Kidney (tissue), 22 donors: ENCODE measurements at places on chromosomes 16 and 17. TPM values are rescaled to one million over a fixed set of nuclear protein-coding genes. Genes with fewer than 3 reads are reported as not detected.

GRCh38 chr16:67438098-67438791 is 7.3 kb downstream of the HSD11B2 start:
- DNase-seq, result no peak

DNA sequence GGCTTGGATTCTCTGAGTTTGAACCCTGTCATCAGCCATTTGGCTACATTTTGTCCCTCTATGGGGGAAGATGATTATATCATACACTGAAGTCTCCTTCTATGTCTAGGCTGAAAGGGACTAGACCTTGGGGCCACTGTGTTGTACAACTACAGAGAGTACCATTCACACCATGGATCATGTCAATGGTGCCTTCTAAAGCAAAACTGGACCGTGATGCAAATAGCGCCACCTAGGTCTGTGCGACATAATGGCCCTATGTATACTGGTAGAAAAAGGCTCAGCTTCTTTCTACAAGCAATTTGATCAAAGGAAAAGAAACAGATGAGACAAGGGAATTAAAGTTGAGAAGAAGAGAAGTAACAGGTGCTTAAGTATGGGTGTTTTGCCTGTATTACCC is 100.7 kb downstream of the LYRM1 start:
- DNase-seq, result peak; percentile 3

The KRTAP4-9 gene
- polyA plus RNA-seq, result not detected

The CCL22 gene
- not detected for polyA plus RNA-seq

- DNase-seq, result no peak
Observed at GRCh38 chr17:34999456-34999855, 19.1 kb downstream of the LIG3 start.

The PABPN1L gene
- polyA plus RNA-seq, result not detected

- no peak for DNase-seq
Observed at GRCh38 chr17:14741491-14741890, 440.6 kb downstream of the HS3ST3B1 start.

DNA sequence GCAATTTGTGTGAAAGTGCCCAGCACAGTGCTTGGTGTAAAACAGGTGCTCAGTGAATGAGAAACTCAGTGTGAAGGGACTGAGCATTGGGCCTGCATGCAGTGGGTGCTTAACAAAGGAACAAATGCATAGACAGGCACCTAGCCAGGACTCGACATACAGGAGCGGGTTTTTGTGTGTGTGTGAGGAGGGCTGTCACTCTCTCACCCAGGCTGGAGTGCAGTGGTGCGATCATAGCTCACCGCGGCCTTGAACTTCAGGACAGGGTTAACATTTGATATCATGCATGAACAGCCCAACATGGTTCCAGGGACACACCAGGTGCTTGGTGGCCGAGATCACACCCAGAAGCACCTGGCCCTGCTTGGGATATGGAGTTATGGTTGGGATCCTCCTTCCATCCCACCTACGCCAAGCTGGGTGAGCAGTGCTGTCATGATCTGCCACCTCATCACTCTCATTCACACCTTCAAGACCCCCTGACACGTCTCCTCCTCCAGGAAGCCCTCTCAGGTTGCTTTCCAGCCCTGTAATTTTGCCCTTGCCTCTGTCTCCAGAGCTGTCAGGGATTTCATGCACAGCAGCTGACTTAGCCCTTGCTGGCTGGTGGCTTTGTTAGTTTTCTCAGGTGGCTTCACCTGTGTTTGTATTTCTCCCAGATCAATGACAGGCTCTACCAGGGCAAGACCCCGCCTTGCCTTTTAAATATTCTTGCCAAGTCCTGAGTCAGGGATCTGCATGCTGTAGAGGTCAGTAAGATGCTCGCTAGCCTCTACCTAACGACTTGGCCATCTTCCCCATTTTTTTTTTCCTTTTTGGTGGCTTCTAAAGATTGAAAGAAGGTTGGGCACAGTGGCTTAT is 66.4 kb downstream of the OR1D5 start:
- no peak for DNase-seq

The BICDL2 gene
- polyA plus RNA-seq, result 2.9 TPM

DNA sequence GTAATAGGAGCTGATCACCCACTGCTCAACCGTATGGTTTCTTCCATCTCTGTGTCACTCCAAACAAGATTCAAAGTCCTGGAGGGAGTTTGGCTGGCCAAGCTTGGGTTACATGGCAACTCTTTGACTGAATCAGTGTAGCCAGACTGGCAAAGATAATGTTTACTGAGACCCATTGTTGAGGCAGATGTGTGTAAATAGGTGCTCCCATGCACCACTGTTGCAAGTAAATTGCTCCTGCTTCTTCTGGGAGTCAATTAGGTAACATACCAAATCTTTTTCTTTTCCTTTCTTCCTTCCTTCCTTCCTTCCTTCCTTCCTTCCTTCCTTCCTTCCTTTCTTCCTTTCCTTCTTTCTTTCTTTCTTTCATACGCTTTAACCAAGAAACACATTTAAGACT is 86.3 kb upstream of the DHX40 start:
- no peak for DNase-seq

GRCh38 chr17:27218719-27219488 is 75.0 kb upstream of the WSB1 start:
- DNase-seq, result no peak

The APOBR gene
- polyA plus RNA-seq, result 0.45 TPM

The HOXB1 gene
- polyA plus RNA-seq, result not detected

GRCh38 chr17:79690466-79690865 is 40.3 kb upstream of the ENPP7 start:
- no peak for DNase-seq

DNA sequence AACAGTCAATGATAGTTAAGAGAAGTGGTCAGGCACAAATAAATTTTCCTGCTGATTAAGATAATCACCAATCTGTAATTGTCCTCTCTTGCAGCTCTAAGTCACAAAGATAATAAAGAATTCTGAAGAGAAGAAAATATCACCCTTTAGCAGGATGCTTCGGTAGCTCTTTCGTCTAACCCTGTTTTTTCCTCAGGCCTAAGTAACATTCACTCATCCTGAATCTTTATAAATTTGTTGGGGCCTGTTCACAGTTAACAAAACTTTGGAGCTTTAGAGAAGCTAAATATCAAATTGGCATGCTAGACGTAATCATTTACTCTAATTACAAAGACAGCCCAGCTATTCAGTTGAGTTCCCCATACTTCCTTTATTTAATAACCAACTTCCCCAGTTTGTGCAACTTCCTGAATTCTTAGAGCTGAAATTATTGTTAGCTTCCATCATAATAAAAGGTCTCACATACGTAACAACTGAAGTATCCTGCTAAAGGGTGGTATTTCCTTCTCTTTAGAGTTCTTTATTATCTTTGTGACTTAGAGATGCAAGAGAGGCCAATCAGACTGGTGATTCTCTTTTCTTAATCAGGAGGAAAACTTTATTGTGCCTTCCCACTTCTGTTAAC is 118.6 kb downstream of the TANGO6 start:
- no peak for DNase-seq

DNA sequence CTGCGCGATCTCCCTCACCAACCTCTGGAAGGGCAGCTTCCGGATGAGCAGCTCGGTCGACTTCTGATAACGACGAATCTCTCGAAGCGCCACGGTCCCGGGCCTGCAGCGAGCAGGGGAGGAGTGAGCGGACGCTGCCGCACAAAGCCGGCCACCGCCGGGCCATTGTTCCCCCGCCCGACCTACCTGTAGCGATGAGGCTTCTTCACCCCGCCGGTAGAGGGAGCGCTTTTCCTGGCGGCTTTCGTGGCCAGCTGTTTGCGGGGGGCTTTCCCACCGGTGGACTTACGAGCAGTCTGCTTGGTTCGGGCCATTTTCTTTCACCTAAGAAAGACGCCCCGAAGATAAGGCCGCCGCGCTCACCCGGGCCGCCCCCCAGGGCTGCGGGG is 5.8 kb upstream of the UNK start:
- DNase-seq, result no peak

The FNDC8 gene
- not detected for polyA plus RNA-seq

DNA sequence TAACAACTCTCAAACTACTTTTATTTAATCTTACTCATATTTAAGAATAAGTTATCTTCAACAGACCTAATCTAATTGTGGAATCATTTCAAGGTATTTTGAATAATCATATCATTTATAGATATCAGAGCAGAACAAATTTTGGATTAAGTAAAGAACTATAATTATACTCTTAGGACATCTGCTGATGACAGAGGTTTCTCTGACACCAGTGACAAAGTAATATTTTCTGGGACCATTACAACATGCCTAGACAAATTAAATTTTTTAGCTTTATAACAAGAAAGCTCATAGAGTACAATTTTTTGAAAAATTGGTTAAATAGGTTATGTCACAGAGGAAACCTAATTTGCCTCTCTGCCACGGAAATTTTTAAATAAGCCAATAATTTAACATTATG is 30.5 kb downstream of the C16orf87 start:
- DNase-seq, result no peak

GRCh38 chr16:27460663-27461482 is 58.9 kb downstream of the IL21R start:
- peak; percentile 58 for DNase-seq

The KRT25 gene
- not detected for polyA plus RNA-seq

The HP gene
- polyA plus RNA-seq, result 73.9 TPM

GRCh38 chr16:9929836-9930235 is 252.4 kb downstream of the GRIN2A start:
- no peak for DNase-seq

- DNase-seq, result no peak
Observed at GRCh38 chr16:14309906-14310305, 238.8 kb downstream of the MRTFB start.

GRCh38 chr16:87607223-87607622 is 4.9 kb downstream of the JPH3 start:
- DNase-seq, result no peak

DNA sequence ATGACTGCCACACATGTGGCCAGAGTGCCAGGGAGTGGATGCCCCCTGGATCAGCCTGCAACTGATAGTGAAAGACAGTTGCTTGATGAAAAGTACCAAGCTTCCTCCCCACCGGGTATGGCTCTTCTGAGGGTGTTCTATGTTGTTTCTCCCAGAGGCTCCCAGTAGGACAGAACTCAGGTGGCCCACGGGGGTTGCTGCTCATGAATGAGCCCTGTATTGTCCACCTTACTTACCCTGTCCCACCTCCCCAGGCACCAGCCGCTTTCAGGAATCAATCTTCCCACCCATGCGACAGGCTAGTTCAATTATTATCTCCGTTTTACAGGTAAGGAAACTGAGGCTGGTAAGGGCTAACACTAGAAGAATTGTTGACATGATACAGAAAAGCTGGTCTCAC is 34.9 kb upstream of the RGS9 start:
- DNase-seq, result no peak

- DNase-seq, result no peak
Observed at GRCh38 chr17:34302636-34303035, 16.6 kb upstream of the CCL8 start.

- DNase-seq, result no peak
Observed at GRCh38 chr16:4213737-4214136, 28.1 kb downstream of the SRL start.

DNA sequence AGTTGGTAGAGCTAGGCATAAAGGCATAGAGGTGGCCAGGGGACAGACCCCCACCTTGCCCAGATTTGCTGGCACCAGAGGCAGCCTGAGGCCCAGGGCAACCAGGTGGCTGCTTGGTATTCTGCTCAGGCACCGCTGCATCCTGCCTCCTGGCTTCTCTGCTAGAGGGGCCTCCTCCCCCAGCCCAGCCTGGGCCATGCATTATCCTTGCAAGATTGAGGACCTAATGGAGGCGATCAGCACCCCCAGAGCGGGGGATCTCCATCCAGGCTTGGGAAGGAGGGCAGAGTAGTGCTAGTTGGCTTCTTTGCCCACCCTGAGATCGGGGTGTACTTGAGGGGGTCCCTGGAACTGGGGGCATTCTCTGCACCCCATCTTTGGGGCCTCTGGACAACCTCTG is 23.8 kb downstream of the CDK5RAP3 start:
- DNase-seq, result peak; percentile 45

DNA sequence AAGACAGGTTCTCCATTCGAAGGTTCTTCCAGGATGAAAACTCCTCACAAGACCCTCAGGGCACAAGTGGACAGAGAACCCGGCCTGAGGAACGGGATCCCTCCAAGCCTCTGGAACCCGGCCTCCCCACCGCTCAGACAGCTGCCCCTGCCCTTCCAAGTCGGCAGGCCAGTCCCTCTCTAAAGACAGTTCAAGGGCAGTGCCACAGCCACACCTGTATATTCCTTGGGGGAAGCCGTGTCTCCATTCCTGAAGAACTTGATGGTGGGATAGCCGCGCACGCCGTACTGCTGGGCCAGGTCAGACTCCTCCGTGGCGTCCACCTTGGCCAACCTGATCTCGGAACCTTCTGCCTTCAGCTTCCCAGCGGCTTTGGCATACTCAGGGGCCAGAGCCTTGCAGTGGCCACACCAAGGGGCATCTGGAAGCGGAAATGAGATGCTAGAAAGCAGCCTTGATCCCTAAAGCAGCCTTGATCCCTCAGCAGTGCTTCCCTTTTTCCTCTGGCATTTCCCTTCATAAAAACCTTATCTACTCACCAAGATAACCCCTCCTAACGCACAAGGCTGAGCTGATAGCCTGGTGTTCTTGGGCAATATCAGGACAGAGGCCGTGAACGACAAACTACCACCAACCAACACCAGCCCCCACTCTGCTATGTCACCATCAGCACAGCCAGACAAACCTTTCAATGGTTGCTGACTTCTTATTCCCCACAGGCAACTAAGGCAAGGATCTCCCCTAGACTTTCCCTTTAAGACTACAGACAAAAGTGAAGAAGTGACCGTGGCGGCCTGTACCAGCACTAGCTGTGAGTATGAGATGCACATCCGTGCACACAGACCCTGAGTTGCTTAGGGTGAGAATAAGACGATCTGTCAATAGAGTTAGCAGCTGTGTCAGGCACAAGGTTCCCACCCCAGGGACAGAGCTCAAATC is 1.1 kb downstream of the P4HB start:
- peak; percentile 69 for DNase-seq

The MYH1 gene
- polyA plus RNA-seq, result not detected

The CTRL gene
- polyA plus RNA-seq, result not detected

The TAT gene
- polyA plus RNA-seq, result not detected

DNA sequence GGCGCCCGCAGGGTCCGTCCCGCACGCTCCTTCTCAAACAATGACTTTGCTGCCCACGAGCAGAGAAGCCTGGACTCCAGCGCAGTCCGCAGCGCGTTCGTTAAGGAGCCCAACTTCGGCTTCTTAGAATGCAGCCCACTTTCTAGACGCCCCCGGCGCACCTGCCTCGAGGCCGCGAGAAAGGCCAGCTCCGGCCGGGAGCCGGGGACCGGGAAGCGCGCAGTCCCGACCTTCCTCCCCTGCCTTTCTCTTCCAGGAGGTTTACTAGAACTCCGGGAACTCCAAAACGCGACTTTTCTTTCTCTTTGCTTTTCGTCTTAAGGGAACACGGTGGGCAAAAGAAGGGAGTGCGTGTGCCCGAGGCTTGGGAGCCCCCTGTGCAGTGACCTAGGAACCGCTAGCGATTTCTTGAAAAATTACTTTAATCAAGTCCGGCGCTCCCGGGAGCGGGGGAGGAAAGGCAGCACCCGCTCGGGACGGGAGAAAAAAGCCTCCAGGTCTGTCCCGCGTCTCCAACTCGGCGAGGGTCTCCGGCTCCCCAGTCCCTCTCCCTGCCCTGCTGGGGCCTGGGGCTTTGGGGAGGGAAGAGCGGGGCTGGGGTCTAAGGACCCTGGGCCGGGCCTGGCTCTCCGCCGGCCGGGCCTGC is 2.6 kb downstream of the HNF1B start:
- DNase-seq, result peak; percentile 67

- no peak for DNase-seq
Observed at GRCh38 chr17:28466521-28467048, 6.9 kb upstream of the SLC13A2 start.
